ENCODE measurements at places on chromosomes 11 and 22.

DNA sequence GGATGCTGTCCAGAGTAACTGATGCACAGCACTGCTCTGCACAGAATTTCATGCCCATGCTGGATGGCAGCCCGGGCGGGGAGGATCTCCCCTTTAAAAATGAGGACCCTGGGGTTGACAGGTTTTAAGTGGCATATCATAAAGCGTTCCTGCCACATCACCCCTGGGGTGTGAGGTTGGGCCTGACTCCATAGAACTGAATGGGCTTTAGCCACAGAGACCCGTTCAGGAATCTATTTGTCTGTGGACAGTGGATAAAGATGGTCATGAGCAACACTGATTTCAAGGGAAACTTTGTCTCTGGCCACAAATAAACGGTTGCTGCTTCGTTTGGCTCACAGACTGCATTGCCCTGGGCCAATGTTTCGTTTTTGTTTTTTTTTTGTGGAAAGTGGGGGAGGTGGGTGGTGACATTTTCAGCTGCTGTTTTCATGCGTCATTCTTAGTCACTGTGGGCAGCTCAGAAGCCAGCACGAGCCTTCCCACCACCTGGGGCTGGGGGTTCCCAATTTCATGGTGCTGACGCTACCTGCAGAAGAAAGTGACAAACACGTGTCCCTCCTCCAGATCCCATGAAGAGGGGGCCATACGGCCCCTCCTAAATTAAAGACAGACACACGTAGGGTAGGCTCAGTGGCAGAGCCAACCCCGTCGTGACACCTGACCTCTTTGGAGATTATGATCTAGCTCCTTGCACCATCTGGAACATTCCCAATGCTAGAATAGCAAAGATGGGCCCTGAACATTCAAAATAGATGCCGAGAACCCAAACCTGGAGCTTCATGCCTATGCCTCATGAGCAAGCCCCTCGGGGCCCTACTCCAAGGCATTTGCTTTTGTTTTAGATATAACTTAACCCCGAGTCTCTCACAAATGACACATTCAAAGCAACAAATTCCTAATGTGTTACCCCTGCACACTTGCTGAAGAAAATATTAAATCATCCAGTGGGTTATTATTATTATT, 54.8 kb upstream of the PHF21B start:
- DNase-seq: no peak

GRCh38 chr22:17780116-17780740, 6.0 kb upstream of the BID start:
- DNase-seq: no peak

DNA sequence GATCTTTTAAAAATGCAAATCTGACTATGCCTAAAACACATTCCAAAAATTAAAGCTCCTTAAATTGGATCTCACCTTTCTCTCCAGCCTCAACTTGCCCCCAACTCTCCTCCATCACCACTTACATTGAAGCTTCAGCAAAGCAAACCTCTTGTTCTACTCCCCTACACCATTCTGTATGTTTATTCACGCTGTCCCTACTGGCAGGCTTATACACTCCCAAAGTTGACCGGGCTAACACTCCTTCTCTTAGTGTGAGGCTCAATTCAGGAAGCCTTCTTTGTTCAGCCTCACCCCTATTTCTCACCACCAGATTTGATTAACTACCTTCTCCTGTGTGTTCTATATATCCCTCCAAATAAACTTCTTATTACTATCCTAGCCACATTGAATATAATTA, 1.8 kb upstream of the GDPD4 start:
- DNase-seq: no peak

DNA sequence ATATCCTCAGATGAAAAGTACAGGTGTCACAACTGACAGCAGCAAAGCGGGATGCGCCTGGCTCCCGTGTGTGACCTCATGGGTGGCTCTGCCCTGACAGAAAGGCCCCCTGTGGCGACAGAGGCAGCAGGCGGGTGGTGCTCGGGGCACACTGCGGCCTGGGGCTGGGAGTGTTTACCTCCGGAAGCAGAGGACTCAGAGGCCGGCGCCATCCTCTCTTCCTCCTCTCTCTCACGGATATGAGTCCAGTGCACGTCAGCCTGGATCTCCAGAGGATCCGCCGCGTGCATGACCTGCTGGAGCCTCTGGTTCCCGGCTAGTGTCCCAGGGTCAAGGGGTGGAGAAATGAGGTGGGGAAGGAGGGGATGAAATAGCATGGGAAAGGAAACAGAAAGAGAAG, 53.2 kb upstream of the BID start:
- no peak for DNase-seq

GRCh38 chr11:133710241-133710640, 135.1 kb downstream of the SPATA19 start:
- DNase-seq: no peak

DNA sequence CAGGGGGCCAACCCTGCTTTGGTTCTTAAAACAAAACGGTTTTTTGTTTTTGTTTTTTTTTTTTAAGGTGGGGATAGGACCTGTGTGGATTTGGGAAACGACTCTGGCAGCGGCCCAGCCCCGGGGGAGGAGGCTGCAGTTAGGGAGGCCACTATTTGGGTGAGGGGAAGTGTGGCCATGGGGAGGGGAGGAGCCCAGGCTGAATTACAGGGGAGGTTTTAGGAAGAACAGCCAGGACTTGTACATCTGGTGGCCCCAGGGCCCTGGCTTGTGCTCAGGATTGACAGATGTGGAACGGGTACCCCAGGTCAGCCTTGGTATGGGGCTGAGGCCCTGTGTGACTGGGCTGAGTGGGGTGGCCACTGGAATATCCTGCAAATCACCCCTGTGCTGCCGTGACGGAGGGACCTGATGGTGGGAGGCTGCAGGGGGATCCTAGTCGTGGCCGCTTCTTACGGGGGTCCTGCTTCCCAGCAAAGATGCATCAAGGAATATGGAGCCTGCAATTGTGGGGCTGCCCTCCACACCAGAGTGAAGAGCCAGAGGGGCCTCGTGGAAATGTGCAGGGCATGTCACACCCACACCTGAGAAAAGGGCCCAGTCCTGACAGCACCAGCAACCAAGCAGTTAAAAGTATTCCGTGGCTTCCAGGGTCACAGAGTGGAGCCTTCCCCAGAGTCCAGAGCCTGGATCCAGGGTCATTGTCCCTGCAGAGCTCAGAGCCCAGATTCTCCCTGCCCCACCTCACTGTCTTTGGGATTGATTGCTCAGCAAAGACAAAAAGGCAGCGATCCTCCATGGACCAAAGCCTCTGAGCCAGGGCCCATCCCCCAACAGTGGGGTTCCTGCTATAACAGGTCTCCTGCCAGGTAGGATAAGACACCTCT, 55.2 kb upstream of the WNT7B start:
- no peak for DNase-seq

DNA sequence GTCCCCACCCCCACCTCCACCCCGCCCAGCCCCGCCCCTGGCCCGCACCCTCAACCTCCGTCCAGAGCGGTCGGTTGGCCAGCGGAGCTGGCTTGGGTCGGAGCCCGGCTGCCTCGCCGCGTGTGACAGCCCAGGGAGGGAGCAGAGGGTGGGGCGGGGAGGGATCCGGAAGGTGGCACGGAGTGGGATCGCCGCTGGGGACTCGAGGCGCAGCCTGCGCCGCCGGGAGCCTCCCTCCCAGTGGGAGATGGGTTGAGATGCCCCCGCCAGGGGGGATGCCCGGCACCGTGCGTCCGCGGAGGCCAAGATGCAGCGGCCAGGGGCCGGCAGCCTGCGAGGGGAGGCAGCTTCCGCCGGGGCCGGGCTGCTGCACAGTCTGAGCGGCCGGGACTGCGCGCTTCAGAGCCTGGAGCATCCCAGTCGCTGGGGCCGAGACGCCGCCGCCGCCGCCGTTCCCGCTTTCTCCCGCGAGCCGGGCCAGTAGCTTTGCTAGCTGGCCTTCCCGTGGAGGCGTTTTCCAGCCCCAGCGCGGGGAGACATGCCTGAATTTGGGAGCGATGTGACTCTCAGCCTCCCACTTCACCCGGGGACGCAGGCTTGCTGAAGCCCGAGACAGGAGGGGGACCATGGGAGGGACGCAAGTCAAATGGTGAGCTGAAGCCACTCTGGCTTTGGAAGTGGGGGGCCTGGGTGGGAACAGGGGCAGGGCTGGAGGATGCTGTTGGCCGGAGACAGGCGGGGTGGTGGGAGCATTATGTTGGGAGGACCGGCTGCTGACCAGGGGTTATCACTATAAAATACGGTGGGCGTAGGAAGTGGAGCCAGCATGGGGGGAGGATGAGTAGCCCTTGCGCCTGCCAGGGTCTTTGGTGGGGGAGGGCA, 40.2 kb downstream of the DIXDC1 start:
- no peak for DNase-seq

GRCh38 chr11:128796270-128796669, 70.8 kb downstream of the KCNJ1 start:
- DNase-seq: no peak

DNA sequence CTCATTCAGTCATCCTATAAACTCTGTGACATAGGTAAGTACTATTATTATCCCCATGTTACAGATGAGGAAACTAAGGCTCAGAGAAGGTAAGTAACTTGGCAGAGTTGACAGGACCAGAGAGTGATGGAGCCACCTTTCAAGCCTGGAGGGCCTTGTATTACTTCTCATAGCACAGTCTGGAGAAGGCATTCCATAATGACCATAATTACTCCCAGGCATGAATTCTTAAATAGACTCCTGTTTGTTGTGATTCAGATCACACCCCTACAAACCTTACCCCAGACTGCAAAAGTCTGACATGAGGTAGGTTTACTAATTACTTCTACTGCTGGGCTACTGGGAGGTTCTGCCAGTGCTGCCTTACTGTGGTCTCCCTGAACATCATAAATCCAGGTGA, 77.0 kb downstream of the CD44 start:
- no peak for DNase-seq

DNA sequence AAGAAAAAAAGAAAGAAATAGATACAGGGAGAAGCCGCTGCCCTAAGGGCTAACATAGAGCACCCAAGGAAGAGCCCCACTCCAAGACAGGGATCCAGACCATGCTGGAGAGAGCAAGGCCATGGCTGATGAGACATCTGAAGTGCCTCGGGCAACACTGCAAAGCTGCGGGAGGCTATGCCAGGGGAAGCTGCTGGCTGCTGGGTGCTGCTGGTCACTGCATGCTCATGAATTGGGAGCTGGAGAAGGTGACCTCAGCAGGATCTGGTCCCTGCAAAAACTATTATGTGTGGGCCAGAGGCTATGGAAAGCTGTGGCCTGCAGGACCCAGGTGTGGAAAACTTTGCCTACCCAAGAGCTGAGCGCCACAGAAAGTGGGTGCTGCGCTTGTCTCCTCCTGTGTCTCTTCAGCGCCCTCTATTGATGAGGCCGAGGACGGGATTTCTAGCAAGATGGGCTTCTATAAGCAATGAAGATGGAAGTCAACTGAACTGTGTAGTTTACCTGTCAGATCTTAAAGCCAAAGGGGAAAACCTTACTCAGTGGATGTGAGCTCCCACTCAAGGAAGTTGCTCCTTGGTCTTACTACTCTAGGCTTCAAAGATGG, 17.3 kb upstream of the SLC29A2 start:
- DNase-seq: peak; percentile 45

- no peak for DNase-seq
These were observed 1.5 kb downstream of the PANX3 start for GRCh38 chr11:124612567-124613246.

- DNase-seq: no peak
These were observed 181.1 kb downstream of the CTTN start for GRCh38 chr11:70579316-70579955.

GRCh38 chr11:11710556-11710955, 88.8 kb upstream of the GALNT18 start:
- no peak for DNase-seq

- no peak for DNase-seq
These were observed 477.6 kb downstream of the SOX6 start for GRCh38 chr11:15878756-15879155.

- no peak for DNase-seq
These were observed 253.0 kb upstream of the CCDC179 start for GRCh38 chr11:23112987-23113886.

GRCh38 chr11:116600930-116601329, 171.9 kb downstream of the BUD13 start:
- DNase-seq: no peak

- no peak for DNase-seq
These were observed 1.9 kb downstream of the SEPTIN5 start for GRCh38 chr22:19716041-19716828.

DNA sequence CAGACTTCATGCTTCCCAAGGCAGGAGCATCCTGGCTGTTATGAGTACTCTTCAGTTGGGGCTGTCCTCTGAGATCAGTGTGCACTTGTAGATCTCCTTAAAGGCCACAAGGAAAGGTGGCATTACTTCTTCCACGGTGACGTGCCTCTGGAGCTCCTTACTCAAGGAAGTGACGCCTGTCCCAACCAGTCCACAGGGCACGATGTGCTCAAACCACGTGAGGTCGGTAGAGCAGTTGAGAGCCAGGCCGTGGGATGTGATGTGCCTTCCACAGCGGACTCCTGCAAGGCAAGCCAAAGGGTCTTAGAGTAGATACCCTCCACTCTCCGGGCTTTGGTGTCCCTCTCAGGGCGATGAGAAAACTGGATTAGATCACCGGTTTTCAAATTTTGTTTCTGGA, 1.4 kb downstream of the LIPT2 start:
- no peak for DNase-seq

DNA sequence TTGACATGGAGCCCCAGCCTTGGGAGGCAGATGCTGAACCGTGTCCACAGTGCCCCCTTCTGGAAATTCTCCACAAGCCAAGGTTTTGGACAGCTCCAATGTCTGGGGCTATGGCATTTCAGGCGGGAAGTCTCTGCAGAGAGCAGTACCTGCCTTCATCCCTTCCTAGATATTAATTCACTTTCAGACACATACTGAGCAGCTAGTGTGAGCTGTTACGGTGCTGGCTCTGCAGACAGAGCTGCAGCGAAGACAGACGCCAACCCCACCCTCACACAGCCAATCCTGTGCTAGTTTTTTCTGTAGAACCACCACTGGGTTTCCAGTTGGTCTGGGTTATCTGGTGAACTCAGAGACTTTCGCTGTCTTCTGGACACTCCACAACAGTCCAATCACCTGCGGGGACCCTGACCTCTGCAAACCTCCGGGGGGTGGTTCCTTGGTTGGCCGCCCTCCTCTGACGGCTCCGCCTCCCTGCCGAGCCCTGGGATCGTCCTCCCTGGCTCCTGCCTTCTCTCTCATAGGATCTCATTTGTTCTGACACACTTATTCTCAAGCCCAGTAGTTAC, 9.1 kb downstream of the LMF2 start:
- DNase-seq: peak; percentile 52

- no peak for DNase-seq
These were observed 54.1 kb upstream of the WT1 start for GRCh38 chr11:32489464-32489863.

All from stimulated activated CD8-positive, alpha-beta memory T cell treated with anti-CD3 and anti-CD28 coated beads, Interleukin-4, amount 100 ng/mL, for 1 hour (primary cell).